ENCODE measurements at places on chromosomes 1 and 21. TPM values are rescaled to one million over a fixed set of nuclear protein-coding genes. Genes with fewer than 3 reads are reported as not detected.
A peak's percentile ranks its signal among the peaks of the same experiment; 100 is the strongest.

The MCOLN3 gene
- under 0.01 TPM for total RNA-seq

The KCNJ9 gene
- not detected for total RNA-seq

The MANEAL gene
- total RNA-seq, result 1.3 TPM

The LRRC7 gene
- under 0.01 TPM for total RNA-seq

The SPAG17 gene
- 0.81 TPM for total RNA-seq

The SLAMF9 gene
- under 0.01 TPM for total RNA-seq

The GNG4 gene
- 1.9 TPM for total RNA-seq

The LRRC71 gene
- total RNA-seq, result not detected

- no peak for DNase-seq
Measured at GRCh38 chr1:116835161-116835560, 74.6 kb upstream of the PTGFRN start.

- DNase-seq, result no peak
Measured at GRCh38 chr1:183355797-183356196, 62.4 kb downstream of the NMNAT2 start.

GRCh38 chr1:214447557-214447871, 103.9 kb downstream of the PTPN14 start:
- no peak for DNase-seq

DNA sequence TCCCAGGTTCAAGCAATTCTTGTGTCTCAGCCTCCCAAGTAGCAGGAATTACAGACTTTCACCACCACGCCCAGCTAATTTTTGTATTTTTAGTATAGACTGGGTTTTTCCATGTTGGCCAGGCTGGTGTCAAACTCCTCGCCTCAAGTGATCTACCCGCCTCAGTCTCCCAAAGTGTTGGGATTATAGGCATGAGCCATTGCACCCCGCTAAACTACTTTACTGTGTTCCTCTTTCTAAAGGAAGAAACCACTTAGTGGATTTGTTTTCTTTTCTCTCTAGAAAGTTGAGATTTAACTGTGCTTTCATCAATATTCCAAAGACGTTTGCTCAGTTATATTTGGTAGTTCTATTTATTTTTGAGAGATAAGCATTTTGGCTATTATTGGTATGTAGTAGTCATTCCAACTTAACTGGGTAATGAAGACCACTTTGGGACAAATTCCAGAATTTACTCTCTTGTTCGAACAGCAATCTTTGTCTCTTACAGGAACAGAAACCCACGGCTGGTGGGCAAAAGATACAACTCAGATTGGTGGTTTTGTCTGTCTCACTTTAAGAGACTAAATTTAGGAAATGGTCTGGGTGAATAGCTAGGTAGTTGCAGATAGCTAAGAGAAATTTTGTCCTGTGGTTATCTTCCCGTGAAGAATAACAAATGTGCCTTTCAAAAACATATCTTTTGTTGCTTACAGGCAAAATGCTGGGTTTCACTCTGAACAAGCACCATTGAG, 103.5 kb upstream of the CD55 start:
- DNase-seq, result peak; percentile 13

DNA sequence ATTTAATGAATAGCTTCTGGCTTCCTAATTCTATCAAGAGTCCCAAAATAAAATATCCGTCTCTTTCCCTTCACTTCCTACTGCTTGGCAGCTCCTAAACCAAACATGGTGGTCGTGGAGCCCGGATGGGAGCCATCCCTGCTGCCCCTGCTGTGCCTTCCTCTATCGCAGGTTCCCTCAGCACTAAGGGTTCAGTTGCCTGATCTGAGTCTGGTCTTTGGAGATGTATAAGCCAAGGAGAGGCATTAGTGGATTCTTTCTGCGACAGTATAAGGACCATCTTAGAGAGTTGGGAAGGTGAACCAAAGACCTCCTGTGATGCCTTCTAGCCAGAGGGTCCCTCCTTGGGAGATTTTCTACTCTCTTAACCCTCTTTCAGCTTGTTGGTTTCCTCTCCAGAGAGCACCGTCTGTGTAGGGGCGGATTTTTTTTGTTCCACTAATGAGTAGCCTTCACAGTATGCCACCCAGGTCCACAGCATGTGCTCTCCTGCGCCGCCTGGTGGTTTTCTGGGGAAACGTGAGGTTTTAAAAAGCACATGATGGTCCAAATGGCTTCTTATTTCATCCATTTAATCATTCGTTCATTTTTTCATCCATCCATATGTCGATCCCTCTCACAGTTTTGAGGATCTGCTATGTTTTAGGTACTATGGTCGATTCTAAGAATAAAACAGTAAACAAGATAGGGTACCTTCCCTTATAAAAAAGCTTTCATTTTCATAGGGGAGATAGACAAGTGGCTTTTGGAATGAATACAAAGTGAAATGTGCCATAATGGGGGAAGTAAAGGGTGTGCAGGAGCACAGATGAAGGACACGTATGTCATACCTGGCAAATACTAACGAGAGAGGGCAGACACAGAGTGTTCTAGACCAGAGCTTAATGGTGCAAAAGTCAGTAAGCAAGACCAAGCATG, 71.0 kb downstream of the NFASC start:
- no peak for DNase-seq

GRCh38 chr1:212487286-212487685, 54.6 kb downstream of the NENF start:
- no peak for DNase-seq

- DNase-seq, result no peak
Measured at GRCh38 chr1:89901957-89902669, 81.3 kb downstream of the LRRC8D start.

DNA sequence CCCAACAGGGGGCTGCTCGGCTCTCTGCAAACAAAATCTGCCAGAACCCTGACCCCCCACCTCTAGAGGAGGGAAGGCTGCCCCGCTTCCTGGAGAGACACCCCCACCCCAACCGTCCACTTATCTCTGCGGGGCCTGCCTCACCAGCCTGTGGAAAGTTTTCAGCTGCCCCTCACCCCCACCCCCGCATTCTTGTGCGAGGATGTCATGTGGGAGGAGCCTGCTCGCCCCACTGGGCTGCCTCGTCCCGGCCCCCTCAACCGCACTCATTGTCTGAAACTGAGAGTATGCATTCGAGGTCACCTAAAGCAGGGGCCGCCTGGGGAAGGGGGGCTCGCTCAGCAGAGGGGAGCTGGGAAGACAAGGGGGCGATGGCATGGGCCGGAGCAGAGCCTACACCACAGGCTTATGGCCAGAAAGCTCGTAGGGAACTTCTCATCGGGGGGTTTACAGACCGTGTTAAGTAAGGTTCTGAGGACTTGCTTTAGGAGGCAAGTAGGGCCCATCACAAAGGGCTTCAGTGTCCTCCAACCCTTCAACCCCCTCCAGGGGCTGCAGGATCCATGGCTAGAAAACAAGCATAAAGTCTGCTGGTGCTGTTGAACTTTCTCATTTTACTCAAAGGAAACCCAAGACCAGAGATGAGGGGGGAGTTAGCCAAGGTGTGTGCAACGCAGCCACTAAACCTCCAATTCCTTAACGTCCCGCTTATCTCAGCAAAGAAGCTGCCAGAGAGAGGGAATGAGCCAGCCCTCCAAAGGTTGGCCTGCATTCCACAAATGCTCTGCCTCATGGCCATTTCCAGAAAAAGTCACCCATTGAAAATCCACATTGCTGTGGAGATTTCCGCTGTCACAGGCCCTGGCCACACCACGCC, 9.4 kb downstream of the EPHA2 start:
- no peak for DNase-seq

DNA sequence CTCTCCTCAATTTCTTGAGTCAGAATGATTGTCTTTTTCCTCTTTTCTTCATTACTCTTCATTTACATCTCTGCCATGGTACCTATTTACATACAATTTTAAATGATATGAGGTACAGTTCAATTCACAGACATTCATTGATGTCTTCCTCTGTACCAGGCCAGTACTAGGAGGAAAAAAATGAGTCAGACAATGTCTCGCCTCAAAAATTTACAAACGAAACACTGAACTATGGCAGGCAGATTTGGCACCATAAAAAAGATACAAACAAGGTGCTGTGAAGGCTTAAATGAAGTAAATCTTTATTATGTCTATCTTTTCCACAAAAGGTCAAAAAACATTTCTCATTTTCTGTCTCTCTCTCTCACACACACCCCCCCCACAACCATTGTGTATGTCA, 71.0 kb downstream of the RGS13 start:
- no peak for DNase-seq

DNA sequence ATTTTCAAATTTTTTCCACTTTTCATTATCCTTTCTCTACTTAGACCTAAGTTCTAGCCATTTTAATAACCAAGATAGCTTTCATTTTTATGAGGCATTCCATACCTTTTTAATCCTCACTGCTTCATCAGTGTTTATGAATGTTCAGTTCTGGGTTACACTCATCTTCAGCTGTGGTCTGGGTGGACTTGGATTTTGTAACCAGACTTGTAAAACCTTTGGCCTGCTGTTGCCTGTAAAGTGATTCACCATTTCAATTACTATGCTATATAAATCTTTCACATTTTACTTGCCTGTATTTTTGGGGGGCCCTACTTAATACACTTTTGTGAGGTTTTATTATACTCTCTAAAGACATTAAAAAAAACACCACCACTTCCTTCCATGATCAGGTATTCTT, 46.2 kb downstream of the USP25 start:
- DNase-seq, result no peak

DNA sequence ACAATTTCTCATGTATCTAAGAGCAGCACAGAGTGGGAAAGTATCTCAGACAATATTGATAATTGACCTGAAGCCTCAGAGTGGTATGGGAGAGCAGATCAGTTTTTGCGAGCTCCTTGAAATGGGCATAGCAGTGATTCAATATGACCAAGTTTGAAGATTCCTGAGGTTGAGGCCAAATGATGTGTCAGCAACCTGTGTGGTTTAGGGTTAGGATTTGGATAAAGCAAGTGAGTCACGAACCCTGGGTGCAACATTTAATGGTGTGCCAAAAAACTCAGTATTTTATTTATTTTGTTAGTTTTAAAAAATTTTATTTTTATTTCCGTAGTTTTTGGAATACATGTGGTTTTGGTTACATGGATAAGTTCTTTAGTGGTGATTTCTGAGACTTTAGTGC, 92.5 kb upstream of the C21orf91 start:
- no peak for DNase-seq

DNA sequence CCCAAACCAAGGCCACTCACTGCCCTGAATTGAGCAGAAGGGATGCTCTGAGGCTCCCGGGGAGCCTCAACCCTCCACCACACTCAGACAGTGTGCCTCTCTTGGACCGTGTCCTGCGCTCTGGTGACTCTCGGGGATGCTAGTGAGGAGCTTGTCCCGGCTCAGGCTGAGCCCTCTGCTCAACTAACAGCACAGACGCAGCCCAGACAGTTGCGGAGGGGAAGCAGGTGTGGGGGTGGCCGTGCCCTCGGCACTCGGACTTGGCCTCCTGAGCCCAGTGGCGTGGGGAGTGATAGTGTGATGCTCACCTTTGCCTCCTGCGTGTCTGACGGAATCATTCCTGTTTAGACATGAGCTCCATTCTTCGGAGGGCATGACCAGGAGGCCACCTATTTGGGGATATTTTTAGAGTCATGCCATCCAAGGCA, 15.4 kb upstream of the SLC19A1 start:
- no peak for DNase-seq
